M059J (cell line): ENCODE measurements at places on chromosomes 5 and 9.
A peak's percentile ranks its signal among the peaks of the same experiment; 100 is the strongest.

GRCh38 chr9:131228988-131229387, 47.3 kb downstream of the FAM78A start:
- DNase-seq: no peak

DNA sequence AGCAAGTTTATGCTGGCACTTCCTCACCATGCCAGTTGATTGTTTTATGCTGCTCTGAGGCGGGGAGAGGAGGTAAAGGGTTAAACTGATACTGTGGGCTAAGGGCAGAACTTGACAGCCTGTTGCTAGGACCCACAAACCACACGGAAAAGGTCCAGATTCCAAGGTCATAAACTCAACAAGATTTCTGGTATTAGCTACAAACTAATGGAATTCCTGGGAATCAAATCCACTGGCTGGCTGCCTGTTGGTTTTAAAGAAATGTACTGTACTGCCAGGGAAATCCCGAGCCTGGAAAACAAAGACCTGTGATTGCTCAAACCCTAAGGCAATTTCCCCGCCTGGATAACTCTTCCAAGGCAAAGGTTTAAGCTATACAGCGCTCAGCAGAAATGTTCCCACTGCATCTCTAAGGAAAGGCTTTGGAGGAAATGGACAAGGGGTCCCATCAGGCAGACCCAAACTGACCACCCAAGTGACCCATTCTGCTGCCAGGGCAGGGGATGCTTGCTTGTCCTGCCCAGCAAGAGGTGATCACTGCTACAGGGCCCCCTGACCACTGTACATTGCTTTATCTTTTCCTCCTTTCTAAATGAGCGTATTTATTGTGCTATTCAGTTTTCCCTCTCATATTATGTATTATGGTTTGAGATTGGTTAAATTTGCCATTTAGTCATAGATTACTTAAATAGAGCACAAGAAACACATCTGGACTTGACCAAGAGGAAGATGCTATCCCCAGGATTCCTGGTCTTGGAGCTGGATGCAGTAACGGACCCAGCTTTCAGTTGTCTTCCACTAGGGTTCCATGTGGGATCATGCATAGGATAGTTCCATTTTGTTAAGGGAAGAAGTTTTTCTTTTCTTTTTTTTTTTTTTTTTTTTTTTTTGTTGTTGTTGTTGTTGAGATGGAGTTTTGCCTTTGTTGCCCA, 124.3 kb downstream of the SUSD1 start:
- peak; percentile 99 for DNase-seq

DNA sequence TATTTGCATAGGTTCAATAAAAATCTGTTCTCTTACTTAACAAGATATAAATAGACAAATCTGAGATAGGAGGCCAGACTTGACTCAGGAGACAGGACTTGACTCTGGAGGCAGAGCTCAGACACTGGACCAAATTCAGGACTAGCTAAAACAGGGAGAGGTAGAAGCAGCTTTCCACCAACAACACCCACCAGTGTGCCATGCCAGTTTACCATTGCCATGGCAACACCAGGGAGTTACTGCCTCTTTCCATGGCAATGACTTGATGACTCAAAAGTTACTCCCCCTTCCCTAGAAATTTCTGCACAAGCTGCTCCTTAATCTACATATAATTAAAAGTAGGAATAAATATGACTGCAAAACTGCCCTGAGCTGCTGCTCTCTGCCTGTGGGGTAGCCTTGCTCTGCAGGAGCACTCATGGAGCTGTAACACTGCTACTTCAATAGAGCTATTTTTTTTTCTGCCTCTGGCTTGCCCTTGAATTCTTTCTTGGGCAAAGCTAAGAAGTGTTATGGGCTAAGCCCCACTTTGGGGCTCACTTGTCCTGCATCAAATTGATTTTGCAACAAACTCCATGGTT, 473.0 kb downstream of the PLK2 start:
- DNase-seq: peak; percentile 94

DNA sequence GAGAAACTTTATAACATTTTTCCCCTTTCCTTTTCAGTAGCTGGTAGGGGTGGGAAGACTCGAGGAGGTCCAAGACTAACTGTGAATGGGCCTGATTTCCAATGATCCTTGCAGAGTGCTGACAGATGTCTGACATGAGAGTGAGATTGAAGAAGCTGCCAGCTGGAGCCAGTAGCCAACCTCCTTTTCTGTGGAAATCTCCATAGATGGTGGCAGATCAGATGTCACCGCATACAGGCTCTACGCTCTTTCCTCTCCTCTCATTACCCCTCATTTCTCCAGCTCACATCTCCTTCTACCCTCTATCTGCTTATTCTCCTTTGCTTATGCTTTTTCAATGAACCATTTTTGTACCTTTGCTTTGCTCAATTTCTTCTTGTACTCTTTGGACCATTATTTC, 395.2 kb upstream of the TNC start:
- no peak for DNase-seq

DNA sequence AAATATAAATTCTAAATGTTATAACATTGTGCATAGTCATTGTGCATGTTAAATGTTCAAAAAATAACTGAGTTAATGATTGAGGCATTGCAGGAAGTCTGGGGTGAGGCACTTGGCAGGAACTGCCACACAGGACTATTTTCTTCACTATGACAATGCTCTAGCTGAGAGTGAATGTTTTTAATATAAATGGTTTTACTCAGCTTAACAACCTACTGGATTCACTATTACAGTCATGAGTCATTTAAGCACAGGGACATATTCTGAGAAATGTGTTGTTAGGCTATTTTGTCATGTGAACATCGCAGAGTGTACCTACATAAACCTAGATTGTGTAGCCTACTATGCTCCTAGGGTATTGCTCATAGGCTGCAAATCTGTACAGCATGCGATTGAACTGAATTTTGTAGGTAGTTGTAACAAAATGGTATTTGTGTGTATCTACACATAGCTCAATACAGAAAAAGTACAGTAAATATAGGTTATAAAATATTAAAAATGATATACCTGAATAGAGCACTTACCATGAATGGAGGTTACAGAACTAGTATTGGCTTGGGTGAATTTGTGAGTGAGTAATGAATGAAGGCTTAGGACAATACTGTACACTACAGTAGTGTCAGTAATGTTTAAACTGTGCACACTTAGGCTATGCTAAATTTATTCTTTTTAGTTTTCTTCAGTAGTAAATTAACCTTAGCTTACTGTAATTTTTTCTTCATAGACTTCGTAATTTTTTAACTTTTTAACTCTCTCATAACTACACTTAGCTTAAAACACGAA, 346.1 kb upstream of the PTGER4 start:
- peak; percentile 88 for DNase-seq

- no peak for DNase-seq
Observed at GRCh38 chr9:13674926-13675637, 395.6 kb upstream of the MPDZ start.

GRCh38 chr9:35712762-35713400, 19.1 kb downstream of the TLN1 start:
- DNase-seq: peak; percentile 29

DNA sequence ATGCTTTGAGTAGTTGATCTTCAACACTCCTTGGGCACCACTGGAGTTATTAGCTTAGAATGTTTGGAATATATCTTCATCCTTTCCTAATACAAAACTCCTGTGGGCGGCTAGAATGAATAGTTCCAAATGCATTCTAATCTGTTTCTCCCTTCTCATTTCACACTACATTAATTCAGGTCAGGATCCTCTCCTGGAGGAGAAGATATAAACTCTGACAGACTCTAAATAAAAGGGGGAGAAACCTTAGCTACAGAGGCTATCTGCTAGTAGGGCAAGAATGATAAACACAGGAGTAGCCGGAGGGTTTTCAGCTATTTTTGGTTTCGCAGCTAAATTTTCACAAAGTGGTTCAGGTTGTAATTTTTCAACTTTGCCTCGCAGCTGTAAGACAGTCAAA, 45.2 kb upstream of the FAM240B start:
- DNase-seq: peak; percentile 42

DNA sequence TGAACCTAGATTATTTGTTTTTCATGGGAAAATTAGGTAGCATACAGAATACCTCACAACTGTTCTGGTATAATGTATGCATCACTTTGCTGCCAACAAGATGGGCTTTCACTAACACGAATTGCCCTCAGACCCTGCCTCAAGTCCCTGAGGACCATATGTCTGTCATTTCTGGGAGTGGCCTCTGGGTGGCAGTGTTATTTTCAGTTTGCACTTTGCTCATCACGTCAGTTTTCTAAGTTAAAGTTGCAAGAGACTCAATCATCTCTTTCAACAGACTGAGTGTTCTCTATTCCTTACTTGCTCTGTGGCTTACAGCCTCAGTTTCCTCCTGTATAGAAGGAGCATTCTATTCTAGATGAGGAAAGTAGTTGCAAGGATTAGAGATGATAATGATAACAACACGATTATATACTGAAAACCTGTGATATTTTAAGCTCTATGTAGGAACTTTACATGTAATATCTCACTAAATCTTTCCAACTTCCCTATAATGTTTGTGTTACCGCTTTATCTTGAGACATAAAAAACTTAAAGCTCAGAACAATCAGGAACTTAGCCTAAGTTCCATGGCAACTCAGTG, 55.7 kb downstream of the TSSK1B start:
- peak; percentile 54 for DNase-seq

GRCh38 chr5:123155446-123155960, 66.5 kb downstream of the PRDM6 start:
- DNase-seq: peak; percentile 47

DNA sequence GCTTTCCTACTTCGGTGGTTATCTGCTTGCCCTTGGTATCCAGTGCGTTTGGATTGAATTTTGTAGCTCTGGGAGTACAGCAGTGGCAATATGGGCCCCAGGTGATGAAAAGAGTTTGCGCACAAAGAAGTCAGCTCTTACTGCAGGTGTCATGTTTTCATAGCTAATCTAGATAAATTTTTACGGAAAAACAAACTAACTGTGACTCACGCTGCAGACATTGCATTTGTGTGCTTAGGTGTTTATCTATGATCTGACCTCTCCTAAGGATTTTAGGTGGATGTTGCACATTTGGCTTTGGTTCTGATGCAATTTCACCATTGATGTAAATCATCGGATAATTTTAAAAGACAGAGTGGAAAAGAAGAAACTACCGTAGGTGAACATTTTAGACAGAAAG, 92.1 kb downstream of the VCAN start:
- DNase-seq: peak; percentile 47

DNA sequence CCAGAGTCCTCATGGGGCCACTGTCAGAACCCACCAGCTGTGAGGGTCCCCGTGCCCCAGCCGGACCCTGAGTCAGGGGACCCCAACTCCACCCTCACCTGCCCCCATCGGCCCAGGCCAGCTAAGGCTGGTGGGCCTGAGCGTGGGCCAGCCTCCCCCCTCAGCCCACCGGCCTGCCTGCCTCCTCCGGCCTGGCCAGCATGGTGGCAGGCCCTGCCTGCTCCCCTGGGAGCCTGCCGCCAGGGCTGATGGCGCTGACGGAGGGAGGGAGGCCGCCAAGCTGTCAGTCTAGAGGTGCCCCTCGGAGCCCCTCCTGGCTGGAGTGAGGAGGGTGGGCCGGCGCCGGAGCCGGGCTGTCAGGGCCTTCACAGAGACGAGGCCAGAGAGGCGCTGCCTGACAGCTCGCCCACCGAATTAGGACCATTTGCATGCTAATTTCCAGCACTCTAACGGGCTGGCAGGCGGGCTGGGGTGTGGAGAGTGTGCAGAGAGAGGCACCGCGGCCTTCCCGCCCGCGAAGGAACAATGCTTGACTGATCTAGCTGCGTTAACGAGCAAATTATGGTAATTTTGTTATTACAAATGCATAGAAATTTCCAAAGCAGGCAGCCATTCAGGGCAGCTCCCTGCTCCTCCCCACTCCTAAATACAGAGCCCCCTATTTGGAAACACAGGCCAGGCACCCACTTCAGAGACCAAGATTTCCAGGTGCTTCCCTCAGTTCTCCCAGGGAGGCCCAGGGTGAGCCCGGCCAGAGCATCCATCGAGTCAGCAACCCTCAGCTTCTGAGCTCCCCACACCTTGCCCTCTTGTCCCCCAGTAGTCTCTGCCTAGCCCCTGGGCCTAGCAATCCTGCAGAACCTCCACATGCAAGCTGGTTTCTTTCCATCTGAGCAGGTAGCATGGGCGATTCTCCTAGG, 169.3 kb downstream of the PAX5 start:
- no peak for DNase-seq

GRCh38 chr5:92179651-92180050, 796.5 kb upstream of the ARRDC3 start:
- DNase-seq: no peak

GRCh38 chr9:106637486-106637885, 225.5 kb upstream of the ZNF462 start:
- DNase-seq: no peak

- peak; percentile 72 for DNase-seq
Observed at GRCh38 chr5:59097116-59097515, 514.2 kb downstream of the RAB3C start.

GRCh38 chr5:95424016-95424415, 32.9 kb downstream of the FAM81B start:
- no peak for DNase-seq

- no peak for DNase-seq
Observed at GRCh38 chr5:169344629-169345028, 43.7 kb upstream of the SLIT3 start.

GRCh38 chr5:133399247-133399891, 213.0 kb downstream of the FSTL4 start:
- no peak for DNase-seq

- DNase-seq: peak; percentile 28
Observed at GRCh38 chr9:109329638-109330258, 8.9 kb upstream of the EPB41L4B start.

GRCh38 chr9:98485706-98486105, 223.0 kb downstream of the GABBR2 start:
- DNase-seq: no peak

DNA sequence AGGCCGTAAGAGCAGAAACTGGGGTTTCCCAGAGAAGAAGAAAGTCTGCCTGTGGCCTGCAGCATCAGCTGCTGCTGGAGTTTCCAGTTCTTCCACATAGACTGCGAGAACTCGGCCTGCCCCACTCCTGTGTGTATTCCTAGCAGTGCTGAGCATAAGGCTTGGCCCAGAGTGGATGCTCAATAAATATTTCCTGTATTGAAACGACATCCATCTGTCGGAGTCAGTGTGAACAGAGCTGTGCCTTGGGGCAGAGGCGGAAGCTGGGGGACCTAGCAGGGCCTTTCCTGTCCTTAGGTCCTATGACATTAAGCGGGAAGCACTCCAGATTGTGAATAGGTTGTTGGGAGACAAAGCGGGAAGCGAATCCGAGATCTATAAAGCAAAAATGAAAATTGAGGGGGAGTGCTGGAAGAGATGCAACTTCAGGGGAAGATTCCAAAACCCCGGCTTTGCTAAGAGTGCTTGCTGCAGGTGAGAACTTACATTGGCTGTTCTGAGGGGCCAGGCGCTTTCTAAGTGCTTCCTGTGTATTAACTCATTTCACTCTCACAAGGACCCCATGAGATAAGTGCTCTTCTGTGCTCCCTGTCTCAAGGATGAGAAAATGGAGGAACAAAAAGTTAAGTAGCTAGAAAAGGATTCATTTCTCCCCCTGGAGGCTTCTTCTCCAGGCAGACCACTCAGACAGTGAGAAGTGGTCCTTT, 76.1 kb upstream of the CXCL14 start:
- DNase-seq: no peak
